ENCODE measurements at places on chromosomes 4 and X.

- no peak for DNase-seq
Observed at GRCh38 chr4:167826281-167826680, 266.1 kb upstream of the ANXA10 start.

DNA sequence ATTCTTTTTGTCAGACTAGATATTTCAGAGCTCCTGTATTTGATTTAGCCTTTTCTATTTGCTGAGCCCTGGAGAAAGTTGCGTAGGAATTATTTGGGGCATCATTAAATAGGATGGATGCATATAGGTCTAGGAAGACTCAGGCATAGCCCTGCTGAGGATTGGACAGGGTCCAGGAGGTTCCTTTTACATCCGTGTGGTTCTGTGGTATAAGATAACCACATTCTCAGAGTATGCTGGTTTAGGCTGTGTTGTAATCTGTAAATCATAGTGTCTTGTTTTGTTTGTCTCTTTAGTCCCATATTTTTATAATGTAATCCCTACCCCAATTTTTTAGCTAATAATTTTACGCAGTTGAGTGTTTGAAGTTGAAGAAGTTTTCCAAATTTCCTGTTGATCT, 513.7 kb downstream of the RPA4 start:
- DNase-seq, result no peak

DNA sequence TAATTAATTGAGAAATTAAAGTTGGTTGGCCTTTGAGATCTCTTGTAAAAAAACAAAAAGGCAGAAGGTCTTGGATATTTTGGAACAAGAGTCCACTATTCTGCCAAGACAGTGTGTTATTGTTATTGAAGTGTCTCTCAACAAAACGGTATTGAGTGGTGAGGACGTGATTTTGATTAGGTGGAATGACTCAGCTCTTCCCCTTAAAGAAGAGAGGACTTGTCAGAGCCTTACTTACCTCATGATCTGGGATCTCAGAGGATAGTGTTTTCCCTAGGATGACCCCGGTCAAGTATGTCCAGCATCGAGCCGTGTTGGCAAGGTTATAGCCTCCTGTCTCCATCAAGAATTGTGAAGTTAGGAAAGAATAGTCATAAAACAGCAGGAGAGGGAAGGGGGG, 110.9 kb downstream of the HDAC8 start:
- no peak for DNase-seq

DNA sequence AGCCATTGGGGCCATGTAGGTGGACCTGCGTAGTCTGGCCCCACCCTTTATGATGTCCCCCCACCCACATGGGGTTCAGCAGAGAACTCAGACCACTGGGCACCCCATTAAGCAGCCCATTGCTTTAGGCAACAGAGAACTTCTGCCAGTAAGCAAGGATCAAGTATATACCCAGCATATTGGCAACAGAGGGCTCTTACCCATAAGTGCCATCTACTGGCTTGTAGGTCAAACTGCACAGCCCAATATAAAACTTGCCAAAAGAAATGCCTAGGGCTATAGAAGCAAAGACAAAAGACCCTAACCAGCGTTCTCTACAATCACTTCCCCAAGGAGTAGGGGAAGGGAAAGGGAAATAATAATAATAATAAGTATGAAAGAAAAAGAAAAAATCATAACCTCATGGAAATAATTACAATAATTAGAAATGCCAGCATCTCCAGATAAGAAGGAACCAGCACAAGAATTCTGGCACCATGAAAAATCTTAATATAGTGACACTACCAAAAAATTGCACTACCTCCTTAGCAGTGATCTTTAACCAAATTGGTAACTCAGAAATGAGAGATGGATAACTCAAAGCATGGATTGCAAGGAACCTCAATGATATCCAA, 1090.7 kb downstream of the FAT4 start:
- no peak for DNase-seq

GRCh38 chrX:7606039-7606652, 236.8 kb upstream of the VCX start:
- no peak for DNase-seq

- DNase-seq, result no peak
Observed at GRCh38 chr4:184400891-184401290, 73.5 kb downstream of the IRF2 start.

DNA sequence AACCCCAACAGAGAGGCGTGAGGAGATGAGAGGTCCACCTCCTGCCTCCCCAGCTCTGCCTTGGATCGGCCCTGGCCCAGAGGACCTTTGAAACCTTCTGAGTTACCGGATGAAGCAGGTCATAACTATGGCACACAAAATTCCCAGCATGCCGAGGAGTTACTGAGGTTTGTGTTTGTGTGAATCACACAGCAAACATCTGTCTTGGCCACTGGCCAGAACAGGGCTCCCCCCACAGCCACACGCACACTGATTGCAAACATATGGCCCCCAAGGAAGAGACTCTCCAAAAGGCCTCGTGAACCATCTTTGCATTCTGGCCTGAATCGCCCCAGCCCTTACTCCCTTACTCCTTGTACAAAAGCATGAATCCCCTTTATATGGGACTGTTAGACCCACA, 18.9 kb downstream of the RPS4X start:
- no peak for DNase-seq

DNA sequence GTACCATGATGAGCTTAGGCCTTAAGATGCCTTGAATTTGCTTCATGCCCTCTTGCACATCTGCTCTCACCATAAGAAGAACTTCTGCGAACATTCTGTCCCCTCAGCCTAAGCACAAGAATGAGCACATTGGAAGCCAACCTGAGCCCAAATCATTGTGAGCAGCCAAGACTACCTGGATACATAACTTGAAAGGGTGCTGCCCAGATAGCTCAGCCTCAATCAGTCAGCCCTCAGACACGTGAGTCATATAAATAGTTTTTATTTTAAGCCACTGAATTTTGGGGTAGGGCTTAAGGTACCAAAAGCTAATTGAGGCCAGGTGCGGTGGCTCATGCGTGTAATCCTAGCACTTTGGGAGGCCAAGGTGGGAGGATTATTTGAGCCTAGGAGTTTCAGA, 27.5 kb upstream of the BBS12 start:
- no peak for DNase-seq

- DNase-seq, result no peak
Observed at GRCh38 chr4:136863756-136864155, 668.5 kb downstream of the PCDH18 start.

DNA sequence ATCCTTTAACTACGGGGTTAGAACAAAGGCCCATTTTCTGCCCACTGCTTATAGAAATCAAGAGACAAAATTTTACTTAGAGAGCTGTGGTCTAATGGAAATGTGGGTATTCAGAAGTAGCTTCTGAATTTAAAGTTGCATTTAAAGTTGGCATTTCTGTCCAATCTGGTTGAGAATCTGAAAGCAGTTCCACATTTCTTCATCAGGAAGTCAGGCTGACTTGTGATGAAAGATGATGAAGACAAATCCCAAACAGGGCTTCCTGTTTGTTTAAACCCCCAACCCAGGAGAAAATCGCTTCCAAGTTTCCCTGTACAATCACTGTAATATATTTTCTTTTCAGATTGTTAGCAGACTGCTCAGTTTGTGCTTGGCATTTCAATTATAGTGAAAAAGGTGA, 345.3 kb downstream of the SPRY1 start:
- no peak for DNase-seq

DNA sequence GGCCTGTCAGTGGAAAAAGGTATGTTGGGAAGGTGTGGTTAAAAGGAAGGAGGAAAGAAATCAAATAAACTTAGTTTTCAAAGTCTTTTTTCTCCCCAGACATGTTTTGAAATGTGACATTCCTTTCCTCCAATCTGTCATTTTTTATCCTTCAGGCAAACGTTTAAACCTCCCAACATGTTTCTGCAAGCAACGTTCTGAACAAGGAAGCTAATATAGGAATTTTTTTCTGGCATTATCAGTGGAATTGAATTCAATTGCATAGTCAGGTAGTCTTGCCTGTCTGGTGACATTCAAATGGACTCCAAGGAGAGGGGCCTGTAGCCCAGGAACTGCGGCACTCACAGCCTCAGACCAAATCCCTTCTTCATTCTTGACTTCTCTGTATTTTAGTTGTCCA, 30.0 kb upstream of the RASSF6 start:
- DNase-seq, result no peak

GRCh38 chr4:20423420-20423819, 171.7 kb downstream of the SLIT2 start:
- no peak for DNase-seq

DNA sequence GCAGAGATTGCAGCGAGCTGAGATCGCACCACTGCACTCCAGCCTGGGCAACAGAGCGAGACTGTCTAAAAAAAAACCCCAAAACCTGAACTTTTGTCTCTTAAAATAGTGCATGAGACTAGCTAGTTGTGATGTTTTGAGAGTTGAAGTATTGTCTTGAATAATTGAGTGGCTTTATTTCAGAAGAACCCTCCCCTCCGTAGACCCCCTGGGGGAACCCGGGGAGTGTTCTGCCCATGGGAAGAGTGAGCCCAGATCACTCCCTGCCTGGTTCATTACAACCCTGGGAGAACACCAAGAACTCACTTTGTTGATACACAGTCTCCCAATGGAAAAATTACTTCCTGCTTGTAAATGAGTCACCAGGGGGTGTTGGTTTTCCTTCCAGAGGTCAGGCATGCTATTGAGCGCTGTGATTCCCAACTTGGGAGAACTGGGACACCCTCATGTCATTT, 65.3 kb upstream of the SHISA3 start:
- DNase-seq, result no peak

GRCh38 chr4:170887396-170887795, 797.6 kb upstream of the AADAT start:
- no peak for DNase-seq

- no peak for DNase-seq
Observed at GRCh38 chrX:26414534-26414933, 198.6 kb downstream of the MAGEB5 start.

GRCh38 chrX:23887451-23887850, 20.3 kb downstream of the APOO start:
- DNase-seq, result no peak

GRCh38 chr4:25811374-25811690, 51.5 kb downstream of the SEL1L3 start:
- DNase-seq, result no peak

DNA sequence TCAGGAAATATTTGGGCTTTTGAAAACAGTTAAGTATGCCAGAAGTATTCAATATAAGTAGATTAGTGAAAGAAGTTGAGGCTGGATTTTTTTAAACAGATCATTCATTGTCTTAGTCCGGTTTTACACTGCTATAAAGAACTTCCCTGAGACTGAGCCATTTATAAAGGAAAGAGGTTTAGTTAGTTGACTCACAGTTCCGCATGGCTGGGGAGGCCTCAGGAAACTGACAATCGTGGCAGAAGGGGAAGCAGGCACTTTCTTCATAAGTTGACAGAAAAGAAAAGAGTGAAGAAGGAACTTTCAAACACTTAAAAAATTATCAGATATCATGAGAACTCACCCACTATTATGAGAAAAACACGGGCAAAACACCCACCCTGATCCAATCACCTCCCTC, 31.1 kb upstream of the CYLC1 start:
- DNase-seq, result no peak

DNA sequence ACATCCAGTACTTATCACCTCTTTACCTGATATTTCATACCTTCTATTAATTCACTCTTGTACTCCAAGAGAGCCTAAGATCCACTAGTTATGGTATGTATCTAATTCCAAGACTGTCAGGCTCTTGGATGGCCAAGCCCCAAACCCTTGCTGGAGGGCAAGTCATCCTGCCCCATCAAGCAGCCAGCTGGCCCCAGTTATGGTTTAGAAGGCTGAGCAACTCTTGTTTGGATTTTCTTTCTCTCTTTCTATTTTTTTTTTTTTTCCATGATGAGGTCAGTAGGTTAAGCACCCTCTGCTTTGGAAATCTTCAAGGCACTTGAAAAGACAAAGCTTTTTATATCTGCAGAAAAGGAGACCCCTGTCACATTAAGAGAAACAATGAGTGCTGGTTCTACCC, 10.9 kb upstream of the FGF16 start:
- no peak for DNase-seq

- no peak for DNase-seq
Observed at GRCh38 chr4:86955888-86956451, 21.2 kb downstream of the AFF1 start.

DNA sequence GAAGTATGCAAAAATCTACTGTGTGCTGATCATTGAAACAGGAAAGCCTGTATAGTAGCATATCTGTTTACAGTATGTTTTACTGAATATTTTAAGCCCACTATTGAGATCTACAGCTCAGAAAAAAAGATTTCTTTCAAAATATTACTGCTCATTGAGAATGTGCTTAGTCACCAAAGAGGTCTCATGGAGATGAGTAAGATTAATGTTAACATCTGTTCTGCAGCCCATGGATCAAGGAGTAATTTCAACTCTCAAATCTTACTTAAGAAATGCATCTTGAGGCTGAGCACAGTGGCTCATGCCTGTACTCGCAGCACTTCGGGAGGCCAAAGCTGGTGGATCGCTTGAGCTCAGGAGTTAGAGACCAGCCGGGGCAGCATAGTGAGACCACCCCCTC, 3.3 kb downstream of the RNF4 start:
- no peak for DNase-seq

DNA sequence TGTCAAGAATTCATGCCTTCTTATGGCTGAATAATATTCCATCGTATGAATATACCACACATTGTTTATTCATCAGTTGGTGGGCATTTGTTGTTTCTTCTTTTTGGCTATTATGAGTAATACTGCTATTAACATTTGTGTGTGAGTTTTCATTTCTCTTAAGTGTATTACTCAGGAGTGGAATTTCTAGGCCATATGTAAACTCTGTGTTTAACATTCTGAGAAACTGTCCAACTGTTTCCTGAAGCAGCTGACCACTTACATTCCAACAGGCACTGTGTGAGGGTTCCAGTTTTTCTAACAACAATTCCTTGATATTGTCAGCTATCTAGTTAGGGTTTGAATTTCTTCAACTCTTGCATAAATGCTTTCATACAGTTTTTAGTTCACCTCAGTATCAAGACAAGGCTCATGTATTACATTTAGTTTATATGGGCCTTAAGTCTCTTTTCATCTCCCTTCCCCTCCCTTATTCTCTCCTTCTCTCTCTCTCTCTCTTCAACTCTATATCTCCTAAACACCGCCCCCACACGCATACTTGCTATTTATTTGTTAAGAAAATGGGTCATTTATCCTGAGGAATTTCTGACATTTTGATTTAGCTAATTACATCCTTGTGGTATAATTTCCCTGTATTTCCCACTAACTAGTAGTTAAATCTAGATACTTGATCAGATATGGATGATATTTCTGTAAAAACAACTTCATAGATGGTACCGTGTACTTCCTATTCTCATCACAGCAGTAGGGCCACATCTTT, 77.4 kb downstream of the WDR19 start:
- DNase-seq, result no peak

- no peak for DNase-seq
Observed at GRCh38 chr4:164442180-164442579, 311.8 kb upstream of the SMIM31 start.
